ENCODE measurements at places on chromosomes 7 and 10. TPM values are rescaled to one million over a fixed set of nuclear protein-coding genes. Genes with fewer than 3 reads are reported as not detected.
A peak's percentile ranks its signal among the peaks of the same experiment; 100 is the strongest.

The NUPR2 gene
- not detected for total RNA-seq

- DNase-seq: no peak
Observed at GRCh38 chr10:124677749-124678556, 66.2 kb downstream of the FAM53B start.

GRCh38 chr7:128781126-128781525, 5.5 kb upstream of the OPN1SW start:
- DNase-seq: no peak

DNA sequence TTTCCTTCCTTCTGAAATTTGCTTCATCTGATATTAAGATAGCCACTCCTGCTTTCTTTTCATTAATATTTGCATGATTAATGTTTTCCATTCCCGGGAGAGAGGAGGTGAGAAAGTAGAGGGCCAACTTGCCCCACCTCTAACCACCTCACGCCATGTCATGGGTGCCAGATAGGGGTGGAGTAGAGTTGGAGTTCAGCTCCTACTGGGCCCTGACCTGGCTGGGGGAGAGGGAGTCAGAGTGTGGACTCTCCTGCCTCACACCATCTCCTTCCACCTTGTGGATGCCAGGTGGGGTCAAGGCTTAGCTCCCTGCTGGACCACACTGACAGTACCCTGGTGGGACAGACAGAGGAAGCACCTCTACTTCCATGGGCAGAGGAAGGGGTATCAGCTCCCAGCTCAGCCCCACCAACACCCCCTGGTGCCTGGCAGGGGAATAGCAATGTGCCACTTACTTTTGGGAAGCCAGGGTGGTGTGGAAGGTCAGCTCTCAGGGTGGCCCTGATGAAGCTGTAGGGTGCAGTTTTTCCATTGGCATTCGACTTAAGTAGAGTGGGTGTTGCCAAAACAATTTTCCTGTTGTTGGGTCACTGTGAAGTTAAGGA, 28.0 kb downstream of the CHST12 start:
- peak; percentile 38 for DNase-seq
